ENCODE measurements at places on chromosomes 5 and 9. TPM values are rescaled to one million over a fixed set of nuclear protein-coding genes. Genes with fewer than 3 reads are reported as not detected.

The PCDHB12 gene
- 2.4 TPM for total RNA-seq

DNA sequence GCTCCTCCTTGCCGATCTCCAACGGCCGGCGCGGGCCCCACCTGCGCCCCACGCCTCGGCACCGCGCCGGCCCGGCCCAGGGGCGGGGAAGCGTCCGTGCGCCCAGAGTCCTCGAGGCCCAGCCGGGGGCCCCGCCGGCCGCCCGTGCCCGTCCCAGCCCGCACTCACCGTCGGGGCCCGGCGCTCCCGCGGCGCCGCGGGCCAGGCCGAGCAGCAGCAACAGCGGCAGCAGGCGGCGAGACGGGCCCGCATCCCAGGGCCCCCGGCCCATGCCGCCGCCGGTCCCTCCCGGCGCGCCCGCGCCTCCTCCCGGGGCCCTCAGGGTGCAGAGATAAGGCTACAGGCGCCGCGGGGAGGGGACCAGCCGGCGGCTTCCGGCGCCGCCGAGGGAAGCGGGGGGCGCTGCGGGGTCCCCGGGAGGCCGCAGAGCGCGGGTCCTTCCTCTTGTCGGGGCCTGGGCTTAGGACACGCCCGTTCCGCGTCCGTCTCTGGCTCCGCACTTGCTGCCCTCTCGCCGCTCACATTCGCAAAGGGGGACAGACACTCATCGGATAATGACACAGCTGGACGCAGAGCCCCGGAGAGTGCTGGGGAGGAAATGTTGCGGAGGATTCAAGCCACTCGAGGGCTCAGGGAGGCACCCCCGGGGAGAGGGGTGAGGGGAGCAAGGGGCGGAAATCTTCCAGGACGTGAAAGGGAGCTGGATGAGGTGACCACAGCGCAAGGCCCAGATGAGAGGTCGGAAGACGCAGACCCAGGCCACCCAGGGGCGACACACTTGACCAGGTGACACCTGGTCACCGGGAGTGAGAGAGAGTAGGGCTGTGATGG, at the start of gene SUSD1:
Gene SUSD1, minus strand, starts transcription at position 333 of the 831 bp plus-strand sequence. Its CDS starts 62 bp downstream, at position 271.
- H3K27ac ChIP-seq, result no peak within 1 kb of the TSS
- peaks cover 16% of the 10 kb centered on the region for H3K4me1 ChIP-seq
- peaks cover 8% of the 10 kb centered on the region for H3K27me3 ChIP-seq
- peak within 1 kb of the TSS; percentile 52 for H3K4me3 ChIP-seq
- H3K36me3 ChIP-seq, result no peaks in the 10 kb centered on the region

- no peak for DNase-seq
- no peaks in the 10 kb centered on the region for H3K36me3 ChIP-seq
- no peaks in the 10 kb centered on the region for H3K27me3 ChIP-seq
- no peak overlapping the region for H3K27ac ChIP-seq
Observed at GRCh38 chr5:110072651-110073050, 382.9 kb downstream of the MAN2A1 start.

DNA sequence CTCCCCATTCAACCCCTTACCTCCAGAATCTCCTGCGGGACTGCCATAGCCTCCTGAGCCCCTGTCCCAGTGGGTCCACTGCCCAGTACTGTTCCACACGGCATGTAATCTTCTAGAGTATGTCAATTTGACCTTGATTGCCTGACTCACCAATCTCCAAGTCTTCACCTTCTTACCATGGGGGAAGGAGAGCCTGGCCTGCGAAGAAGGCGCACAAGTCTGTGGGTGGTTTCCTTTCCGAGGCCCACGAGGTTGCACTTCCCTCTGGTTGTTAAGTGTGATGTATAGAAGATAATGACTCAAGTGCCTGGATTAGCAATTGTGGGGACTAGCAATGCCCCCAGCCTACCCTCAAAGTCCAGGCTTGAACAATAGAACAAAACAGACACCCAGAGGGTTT, 8.1 kb upstream of the TENT4A start:
- H3K27me3 ChIP-seq, result peaks cover 4% of the 10 kb centered on the region
- H3K36me3 ChIP-seq, result no peaks in the 10 kb centered on the region
- DNase-seq, result no peak
- H3K27ac ChIP-seq, result no peak overlapping the region

DNA sequence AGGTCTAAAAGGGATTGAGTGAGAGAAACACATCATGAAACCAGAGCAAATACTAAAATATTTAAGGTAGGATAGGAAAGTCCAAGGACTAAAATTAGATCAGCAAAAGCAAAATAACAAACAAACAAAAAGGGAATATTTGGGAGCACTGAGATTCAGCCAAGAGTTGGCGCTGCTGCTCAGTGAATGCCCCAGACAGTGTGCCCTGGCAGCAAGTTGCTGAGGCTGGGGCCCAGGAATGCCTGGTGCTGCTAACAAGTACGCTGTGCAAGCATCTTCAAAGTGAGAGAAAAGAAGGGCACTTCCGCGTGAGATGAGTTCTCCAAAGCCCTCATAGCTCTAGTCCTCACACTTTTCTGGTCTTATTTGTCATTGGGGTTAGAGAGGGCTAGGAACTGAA, 603.3 kb downstream of the EFNA5 start:
- no peak for DNase-seq
- no peak overlapping the region for H3K4me3 ChIP-seq

The FRRS1L gene
- 1.9 TPM for total RNA-seq

GRCh38 chr5:15515229-15515628, 15.2 kb downstream of the FBXL7 start:
- peak; percentile 40 for DNase-seq
- peaks cover 5% of the 10 kb centered on the region for H3K4me1 ChIP-seq
- H3K36me3 ChIP-seq, result peaks cover 3% of the 10 kb centered on the region
- no peaks in the 10 kb centered on the region for H3K27me3 ChIP-seq
- no peak overlapping the region for H3K4me3 ChIP-seq
- no peak overlapping the region for H3K27ac ChIP-seq

DNA sequence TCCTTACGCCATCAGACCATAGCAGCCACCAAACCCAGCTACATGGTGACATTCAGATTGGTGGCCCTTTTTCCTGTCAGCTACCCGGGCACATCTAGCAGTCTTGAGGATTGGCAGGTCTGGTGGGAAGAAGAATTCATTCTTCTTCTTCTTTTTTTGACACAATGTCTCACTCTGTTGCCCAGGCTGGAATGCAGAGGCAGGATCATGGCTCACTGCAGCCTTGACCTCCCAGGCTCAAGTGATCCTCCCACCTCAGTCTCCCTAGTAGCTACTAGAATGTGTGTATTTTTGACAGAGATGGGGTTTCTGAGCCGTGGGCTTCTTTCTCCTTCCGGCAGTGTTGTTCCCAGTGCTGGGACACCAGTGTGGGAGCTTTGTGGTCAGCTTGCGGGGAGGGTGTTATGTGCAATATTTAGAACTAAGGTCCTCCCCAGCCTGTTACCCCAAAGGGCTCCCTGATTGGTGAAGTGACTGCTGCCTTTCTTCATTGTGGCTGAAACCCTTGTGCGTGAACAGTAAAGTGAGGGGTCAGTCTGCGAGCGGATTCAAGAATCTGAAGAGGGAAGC, 3.4 kb downstream of the NTMT1 start:
- H3K4me1 ChIP-seq, result peaks cover 38% of the 10 kb centered on the region
- H3K36me3 ChIP-seq, result peaks cover 26% of the 10 kb centered on the region

GRCh38 chr5:37966291-37966690, 126.5 kb upstream of the GDNF start:
- no peaks in the 10 kb centered on the region for H3K4me1 ChIP-seq
- no peaks in the 10 kb centered on the region for H3K36me3 ChIP-seq
- no peak overlapping the region for H3K4me3 ChIP-seq
- peak; percentile 14 for DNase-seq

DNA sequence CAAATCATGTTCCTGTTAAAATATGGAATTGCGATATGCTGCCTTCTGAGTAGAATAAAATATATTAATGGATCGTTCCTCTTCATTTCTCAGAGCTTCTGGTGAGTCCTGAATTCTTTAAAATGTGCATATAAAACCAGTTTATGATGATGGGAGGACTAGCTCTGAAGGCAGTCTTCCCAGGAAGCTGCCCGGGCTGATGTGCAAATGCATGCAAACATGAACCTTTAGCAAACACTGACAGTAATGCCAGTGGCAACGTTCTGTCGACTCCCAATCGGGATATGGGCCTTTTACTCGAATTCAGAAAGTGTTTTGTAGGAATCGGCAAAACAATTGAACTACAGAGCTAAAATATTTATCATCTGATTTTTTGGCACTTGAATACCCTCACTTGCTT, 93.6 kb downstream of the TLE4 start:
- no peaks in the 10 kb centered on the region for H3K27me3 ChIP-seq
- no peak overlapping the region for H3K4me3 ChIP-seq
- H3K36me3 ChIP-seq, result peaks cover 2% of the 10 kb centered on the region
- DNase-seq, result no peak
- no peak overlapping the region for H3K27ac ChIP-seq

The CAMK2A gene
- total RNA-seq, result 48.8 TPM

The SPATA31C1 gene
- total RNA-seq, result 0.04 TPM

DNA sequence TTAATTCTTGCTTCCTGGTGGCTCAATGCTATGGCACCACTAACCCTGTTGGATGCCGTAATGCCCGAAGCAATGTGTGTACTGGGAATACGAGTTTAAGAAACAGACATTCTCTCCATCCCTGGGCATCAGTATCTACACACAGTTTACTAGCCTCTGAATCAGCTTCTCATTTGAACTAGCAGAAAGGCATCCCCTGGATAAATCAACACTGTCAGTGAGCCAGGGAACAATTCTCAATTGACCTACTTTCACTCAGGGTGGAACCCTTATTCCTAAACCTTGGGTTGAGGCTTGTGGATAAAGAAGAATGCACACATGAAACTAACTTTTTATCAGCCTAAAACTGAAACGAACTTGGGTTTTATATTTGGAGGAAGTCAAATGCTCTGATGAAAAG, 331.0 kb downstream of the GADD45G start:
- no peaks in the 10 kb centered on the region for H3K36me3 ChIP-seq
- no peak overlapping the region for H3K4me3 ChIP-seq
- peaks cover 9% of the 10 kb centered on the region for H3K27me3 ChIP-seq
- peaks cover 2% of the 10 kb centered on the region for H3K4me1 ChIP-seq
- no peak for DNase-seq
- no peak overlapping the region for H3K27ac ChIP-seq

The FRMD3 gene
- 34.1 TPM for total RNA-seq

DNA sequence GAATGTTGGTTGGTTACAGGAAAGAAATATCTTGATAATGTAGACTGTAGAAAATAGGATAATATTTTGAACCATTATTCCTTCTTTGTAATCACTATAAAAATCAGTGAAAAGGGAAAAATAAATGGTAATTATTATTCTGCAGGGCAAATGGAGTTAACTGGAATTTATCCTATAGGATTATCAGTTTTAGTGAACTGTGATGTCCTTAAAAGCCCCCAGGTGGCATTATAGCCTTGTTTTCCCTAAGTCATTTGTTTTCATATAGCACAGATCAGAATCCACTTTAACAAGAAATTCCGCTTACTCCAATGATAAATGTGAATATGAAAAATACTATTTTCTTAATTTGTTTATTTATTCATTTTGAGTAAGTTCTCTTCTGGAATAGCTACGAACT, 26.2 kb upstream of the WDR41 start:
- no peak overlapping the region for H3K27ac ChIP-seq
- H3K4me3 ChIP-seq, result no peak overlapping the region
- no peaks in the 10 kb centered on the region for H3K4me1 ChIP-seq

GRCh38 chr9:133901184-133901835, 90.8 kb downstream of the VAV2 start:
- no peak for DNase-seq
- H3K27me3 ChIP-seq, result no peaks in the 10 kb centered on the region
- no peak overlapping the region for H3K27ac ChIP-seq
- no peaks in the 10 kb centered on the region for H3K36me3 ChIP-seq

GRCh38 chr9:135075234-135076142, 12.0 kb upstream of the OLFM1 start:
- H3K4me3 ChIP-seq, result no peak overlapping the region
- peak; percentile 50 for DNase-seq
- no peaks in the 10 kb centered on the region for H3K36me3 ChIP-seq

The SPINK6 gene
- not detected for total RNA-seq

The FAM120AOS gene
- 28.4 TPM for total RNA-seq

DNA sequence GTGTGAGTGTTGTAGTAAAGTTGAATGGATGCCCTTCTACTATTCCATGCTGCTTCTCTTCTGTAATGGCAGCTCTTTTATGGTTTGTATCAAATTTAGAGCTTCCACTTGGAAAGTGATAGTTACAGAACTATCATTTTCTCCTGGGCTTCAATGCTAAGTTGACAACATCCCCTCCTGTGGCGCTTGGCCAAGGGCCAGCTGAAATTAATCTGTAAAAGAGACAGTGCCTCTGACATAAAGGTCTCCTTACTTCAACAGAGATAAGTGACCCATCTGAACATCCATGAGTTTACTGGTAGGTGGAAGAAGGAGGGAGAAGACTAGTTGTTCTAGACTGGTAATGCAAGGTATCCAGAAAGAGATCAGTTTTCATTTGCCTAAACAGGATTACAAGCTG, 39.7 kb downstream of the CHSY3 start:
- no peaks in the 10 kb centered on the region for H3K36me3 ChIP-seq

GRCh38 chr9:134734270-134734669, 92.7 kb downstream of the COL5A1 start:
- peaks cover 76% of the 10 kb centered on the region for H3K36me3 ChIP-seq
- no peak overlapping the region for H3K4me3 ChIP-seq
- DNase-seq, result peak; percentile 64
- peaks cover 83% of the 10 kb centered on the region for H3K4me1 ChIP-seq
- H3K27me3 ChIP-seq, result no peaks in the 10 kb centered on the region

DNA sequence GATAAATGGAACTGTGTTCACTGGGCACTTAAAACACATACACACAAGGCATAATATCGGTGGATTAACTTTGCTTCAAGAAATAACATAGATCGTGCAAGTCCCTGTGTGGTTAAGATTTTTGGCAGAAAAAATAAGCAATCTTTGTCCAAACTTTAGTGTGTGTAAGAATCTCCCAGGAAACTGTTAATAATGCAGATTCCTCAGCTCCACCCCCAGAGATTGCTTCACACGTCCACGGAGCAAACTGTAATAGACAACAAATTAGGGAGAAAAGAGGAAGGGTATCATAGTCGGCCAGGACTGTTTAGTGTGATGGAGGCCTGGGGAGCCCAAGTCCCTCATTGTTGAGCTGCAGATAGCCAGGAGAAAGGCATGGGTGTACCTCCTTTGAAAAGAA, 84.8 kb downstream of the PJA2 start:
- H3K4me3 ChIP-seq, result no peak overlapping the region
- no peaks in the 10 kb centered on the region for H3K27me3 ChIP-seq
- no peaks in the 10 kb centered on the region for H3K36me3 ChIP-seq
- H3K27ac ChIP-seq, result no peak overlapping the region

The PAX5 gene
- under 0.01 TPM for total RNA-seq

The TLR4 gene
- total RNA-seq, result 13.3 TPM

The ADAMTS6 gene
- 3.2 TPM for total RNA-seq

DNA sequence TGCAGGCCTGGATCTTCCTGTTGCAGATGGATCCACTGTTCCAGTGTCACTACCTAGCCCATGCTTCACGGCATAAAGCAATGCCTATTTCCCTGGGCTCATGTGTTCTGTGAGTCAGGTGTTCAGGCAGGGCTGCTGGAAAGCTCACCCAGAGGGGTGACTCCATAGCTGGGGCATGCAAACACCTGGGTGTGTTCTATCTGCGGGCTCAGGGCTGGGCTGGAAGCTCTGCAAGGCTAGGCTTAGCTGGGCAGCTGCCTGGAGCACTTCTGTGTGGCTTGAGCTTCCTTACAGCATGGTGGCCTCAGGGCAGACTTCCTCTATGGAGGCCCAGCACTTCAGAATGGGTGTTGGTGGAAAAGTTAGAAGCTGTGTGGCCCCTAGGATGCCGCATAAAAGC, 139.9 kb downstream of the GADD45G start:
- peaks cover 61% of the 10 kb centered on the region for H3K4me1 ChIP-seq
- no peaks in the 10 kb centered on the region for H3K36me3 ChIP-seq
- H3K27me3 ChIP-seq, result peaks cover 7% of the 10 kb centered on the region
- no peak overlapping the region for H3K4me3 ChIP-seq
- DNase-seq, result no peak
- H3K27ac ChIP-seq, result no peak overlapping the region

GRCh38 chr5:163463063-163463435, 2.6 kb downstream of the HMMR start:
- DNase-seq, result no peak
- H3K4me3 ChIP-seq, result no peak overlapping the region
- H3K27me3 ChIP-seq, result no peaks in the 10 kb centered on the region
- no peaks in the 10 kb centered on the region for H3K36me3 ChIP-seq

Measured in muscle of leg (tissue), 16 donors.